Mesangial cell (primary cell): ENCODE measurements at places on chromosomes 1 and 21. TPM values are rescaled to one million over a fixed set of nuclear protein-coding genes. Genes with fewer than 3 reads are reported as not detected.

Gene PLEKHN1
- total RNA-seq = 4.8 and 5.5 TPM in 2 replicates

Gene PDZK1IP1
- total RNA-seq = 7.3 and 122 TPM in 2 replicates

Gene BRWD1
- total RNA-seq = 11.7 and 22.3 TPM in 2 replicates

Gene KIF21B
- 3.0 and 7.3 TPM in 2 replicates for total RNA-seq

Gene ITLN2
- total RNA-seq = not detected in 2 replicates

Gene UTS2
- not detected in 2 replicates for total RNA-seq
